Muscle of leg (tissue), 16 donors: ENCODE measurements at places on chromosomes 2 and 18. TPM values are rescaled to one million over a fixed set of nuclear protein-coding genes. Genes with fewer than 3 reads are reported as not detected.

DNA sequence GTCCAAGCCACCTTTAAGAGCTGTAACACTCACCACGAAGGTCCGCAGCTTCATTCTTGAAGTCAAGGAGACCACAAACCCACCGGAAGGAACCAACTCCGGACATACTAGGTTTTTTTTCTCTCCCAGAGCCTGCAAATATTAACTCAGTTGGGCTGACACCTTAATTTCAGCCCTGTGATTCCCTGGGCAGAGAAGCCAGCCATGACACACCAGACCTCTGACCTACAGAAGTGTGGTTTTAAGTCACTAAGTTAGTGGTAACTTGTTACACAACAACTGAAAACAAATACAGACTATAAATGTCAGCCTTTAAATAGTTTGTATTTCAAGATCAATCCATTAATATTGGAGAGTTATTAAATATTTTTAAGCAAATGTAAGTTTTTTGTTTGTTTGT, 855.1 kb downstream of the TMEM182 start:
- DNase-seq, result no peak

DNA sequence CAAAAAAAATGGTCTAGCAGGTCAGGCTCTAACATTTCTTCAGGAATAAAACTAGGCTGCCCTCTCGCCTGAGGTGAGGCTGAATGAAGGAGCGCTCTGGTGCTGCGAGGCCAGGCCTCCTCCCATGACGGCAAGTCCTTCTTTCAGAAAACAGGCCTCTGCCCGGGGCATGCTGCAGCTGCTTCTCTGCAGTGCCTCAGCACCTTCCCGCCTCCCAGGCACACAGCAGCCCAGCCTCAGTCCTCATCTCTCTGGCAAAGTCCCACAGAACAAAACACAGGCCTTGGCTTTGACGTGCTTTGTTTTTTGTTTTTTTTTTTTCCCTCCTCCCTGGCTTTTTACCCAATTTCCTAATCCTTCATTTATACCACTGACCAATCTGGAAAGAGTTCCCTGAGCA, 74.8 kb downstream of the BCL11A start:
- no peak for DNase-seq

DNA sequence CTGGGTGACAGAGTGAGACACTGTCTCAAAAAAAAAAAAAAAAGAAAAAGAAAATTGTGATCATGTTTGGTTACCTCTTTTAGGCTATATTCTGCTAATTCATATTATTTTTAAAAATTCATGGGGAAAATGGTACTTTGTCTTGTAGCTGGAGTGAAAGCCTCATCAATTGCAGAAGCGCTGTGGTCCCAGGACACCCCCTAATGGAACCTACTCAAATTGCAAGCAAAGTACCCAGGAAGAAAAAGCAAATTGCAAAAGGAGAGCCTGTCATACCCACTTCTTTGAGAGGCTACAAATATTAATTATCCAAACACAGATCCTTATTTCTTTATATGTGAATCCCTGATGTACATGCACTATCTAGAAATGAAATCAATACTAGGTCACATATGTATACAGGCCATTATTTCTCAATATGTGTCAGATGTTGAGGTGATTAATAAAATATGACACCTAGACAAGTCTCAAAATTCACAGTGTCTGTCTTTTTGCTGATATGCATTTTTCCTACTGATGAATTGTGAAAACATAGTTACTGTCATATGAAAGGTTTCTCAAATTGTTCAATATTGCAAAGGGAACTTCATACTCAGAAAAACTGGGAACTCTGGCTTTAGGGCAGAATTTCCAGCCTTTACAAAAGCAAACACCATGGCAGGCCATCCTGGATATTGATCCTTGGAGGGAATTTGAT, 12.6 kb downstream of the CRACDL start:
- no peak for DNase-seq

DNA sequence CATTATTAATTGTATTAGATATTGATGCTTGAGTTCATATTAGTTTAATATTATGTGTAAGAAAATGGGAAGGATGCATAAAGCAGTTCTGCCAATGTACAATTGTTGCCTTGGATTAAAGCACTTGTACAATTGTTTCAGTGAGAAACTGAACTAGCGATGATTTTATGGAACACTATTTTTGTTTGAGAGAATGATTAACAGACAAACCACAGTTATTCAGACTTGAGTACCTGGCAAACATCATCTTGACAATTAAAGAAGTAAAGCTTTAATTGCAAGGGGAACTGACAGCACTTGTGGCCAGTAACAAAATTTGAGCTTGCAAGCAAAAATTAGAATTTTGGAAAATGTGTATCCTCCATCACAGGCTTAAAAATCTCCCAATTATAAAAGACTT, 214.3 kb downstream of the RIT2 start:
- no peak for DNase-seq

GRCh38 chr2:201796478-201796865, 9.9 kb upstream of the CDK15 start:
- DNase-seq, result no peak

DNA sequence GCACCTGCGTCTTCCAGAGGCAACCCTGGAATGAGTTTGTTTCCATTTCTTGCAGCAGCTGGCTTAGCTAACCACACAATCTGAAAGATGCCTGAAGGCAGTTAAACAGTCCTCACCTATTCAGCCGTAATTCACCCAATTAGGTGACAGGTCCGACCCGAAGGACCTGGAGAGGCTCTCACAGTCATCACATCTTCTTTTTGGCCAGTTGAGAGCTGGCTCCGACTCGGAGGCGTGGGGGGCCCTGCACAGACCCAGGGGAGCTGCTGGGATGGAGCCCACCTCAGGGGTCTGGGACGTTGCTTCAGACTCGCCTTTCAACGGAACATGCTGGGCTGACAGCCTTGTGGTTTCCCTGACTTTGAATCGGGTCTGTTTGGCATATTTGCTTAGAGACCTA, 187.3 kb downstream of the RTP5 start:
- DNase-seq, result no peak

GRCh38 chr2:1462994-1463393, 49.7 kb downstream of the TPO start:
- no peak for DNase-seq

DNA sequence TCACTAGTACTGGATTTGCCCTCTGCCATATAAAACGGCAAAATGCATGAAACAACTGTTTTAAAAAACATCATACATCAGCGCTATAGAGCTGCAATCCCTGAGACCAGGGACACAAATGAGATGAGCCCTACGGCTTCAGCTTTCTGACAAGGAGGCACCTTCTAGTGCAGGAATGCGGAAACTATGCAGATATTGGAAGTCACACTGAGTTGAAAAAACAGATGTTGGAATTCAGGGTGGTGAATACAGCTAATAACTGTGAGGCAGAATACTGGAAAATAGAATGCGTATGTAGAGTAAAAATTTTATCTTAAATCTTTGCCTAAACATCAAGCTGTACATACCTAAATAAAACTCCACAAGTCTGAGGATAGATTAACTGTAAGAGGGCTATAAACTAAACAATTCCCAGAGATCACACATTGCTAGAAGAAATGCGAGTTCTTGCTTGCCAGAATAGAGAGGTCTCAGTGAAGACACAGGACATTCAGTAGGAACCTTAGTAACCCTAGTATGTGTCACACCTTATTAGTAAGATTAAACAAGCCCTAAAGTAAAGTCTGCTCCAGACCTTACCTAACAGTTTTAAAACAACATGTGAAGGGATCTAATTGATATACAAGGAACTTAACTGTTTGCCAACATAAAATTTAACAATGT, 541.4 kb upstream of the DDX18 start:
- peak; percentile 41 for DNase-seq

DNA sequence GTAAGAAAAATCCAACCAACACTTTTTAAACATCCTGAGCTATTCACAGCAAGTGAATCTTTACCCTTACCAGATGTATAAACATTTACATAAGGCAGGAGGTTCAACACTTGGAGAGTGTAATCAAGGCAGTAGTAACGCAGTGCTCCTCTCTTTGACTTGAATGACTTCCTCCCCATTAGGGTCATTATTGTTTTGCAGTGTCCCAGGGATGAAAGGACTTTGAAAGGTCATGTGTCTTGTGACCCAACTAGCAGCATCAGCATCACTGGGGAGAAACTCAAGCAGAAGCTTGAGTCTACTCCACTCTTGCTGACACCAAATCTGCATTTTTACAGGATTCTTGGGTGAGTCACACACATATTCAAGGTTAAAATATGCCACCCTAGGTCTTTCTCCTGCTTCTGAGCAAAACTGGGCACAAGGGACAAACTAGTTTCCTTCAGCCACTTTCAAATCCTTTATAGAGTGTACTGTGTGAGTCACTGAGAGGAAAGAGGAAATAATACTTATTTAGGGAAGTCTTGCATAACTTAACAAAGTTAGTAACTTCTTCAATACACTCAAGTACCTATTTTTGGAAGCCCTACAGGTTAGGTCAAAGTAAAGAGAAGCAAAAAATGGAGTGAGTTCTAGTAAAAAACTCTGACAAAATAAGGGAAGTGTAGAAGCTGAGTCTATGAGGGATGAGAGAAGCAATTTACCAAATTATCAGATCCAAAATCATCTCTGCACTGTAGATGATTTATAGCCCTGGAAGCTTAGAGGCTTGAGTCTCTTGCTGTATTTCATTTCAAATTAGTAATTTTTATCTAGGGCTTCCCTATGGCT, 51.0 kb upstream of the EML4 start:
- peak; percentile 72 for DNase-seq

Gene AKAIN1
- polyA plus RNA-seq, result 0.49 TPM

Gene SLC35F5
- polyA plus RNA-seq, result 61.2 TPM

Gene ZBTB7C
- polyA plus RNA-seq, result 3.7 TPM

Gene SIX3
- 0.04 TPM for polyA plus RNA-seq

Gene ERICH2
- 0.66 TPM for polyA plus RNA-seq
